ENCODE measurements at places on chromosomes 1 and 21.

- DNase-seq, result no peak
Observed at GRCh38 chr1:59664166-59664565, 150.6 kb upstream of the HOOK1 start.

DNA sequence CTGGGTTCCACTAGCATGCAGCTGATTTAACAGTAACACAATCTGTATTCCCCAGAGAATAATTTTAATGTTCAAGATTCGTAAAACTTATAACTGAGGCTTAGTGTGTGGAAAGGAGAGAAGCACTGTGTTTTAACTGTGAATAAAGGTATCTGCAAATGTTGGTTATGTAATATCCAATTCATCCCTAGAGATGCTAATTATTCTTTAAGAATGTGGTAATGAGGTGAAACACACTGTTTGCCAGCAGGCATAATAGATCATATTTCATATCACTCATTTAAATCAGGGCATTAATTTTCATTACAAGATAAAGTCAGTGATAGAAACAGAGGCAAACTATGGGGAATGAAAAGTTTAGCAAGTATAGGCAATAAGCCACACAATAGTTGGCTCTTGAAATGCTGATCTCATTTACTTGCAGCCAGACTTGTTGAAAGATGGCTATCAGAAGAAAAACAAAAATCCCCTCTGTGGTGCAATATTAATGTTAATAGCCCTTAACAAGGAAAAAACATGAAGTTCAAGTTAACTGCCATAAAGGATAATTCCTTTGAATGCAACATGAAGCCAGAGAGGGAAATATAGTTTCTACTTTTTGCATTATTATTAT lies 33.4 kb downstream of the HMCN1 start:
- DNase-seq, result no peak

- no peak for DNase-seq
Observed at GRCh38 chr1:90959352-90960206, 62.3 kb downstream of the ZNF644 start.

DNA sequence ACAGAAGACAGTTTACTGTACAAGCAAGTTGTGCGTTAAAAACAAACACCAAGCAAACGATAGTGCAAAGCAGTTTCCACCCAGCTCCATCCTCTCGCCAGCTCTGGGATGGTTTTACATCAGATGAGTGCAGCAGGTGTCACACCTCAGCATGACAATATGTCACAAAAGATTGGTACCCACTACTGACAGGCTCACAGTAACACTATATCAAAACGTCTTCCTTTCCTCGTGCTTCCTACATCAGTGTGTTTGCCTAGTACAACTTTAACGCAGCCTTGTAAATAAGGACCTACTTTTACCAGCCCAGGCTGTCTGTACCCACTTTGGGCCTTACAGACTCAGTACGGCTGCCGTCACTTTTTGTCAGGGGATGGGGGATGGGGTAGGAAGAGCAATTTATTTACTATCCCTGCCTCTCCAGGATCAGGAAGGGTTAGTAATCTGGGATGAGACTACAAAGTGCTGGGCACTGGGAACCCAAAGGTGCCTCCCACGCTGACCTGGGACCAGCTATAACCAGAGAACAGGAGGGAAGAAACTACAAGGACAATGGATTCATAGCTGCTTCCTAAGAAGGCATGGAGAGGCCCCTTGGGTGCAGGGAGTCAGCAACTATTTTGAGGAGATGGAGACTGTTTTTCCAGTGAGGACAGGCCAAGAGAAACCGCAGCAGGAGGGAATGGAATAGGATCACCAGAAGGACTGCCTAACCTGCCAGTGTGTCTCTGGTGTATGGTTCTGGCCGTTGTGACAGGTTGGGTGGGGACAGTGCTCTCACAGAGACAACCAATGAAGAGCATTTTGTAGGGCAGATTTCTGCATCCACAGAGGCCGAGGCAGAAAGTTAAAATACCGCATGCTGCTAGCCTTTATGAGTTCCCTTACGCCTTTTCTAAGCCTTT lies 30.2 kb downstream of the RUNX3 start:
- DNase-seq, result no peak

- no peak for DNase-seq
Observed at GRCh38 chr1:15224974-15225373, 22.0 kb upstream of the FHAD1 start.

GRCh38 chr1:6218375-6219164 lies 12.7 kb downstream of the RNF207 start:
- DNase-seq, result no peak

- DNase-seq, result no peak
Observed at GRCh38 chr21:33828577-33828976, 87.0 kb downstream of the ATP5PO start.

DNA sequence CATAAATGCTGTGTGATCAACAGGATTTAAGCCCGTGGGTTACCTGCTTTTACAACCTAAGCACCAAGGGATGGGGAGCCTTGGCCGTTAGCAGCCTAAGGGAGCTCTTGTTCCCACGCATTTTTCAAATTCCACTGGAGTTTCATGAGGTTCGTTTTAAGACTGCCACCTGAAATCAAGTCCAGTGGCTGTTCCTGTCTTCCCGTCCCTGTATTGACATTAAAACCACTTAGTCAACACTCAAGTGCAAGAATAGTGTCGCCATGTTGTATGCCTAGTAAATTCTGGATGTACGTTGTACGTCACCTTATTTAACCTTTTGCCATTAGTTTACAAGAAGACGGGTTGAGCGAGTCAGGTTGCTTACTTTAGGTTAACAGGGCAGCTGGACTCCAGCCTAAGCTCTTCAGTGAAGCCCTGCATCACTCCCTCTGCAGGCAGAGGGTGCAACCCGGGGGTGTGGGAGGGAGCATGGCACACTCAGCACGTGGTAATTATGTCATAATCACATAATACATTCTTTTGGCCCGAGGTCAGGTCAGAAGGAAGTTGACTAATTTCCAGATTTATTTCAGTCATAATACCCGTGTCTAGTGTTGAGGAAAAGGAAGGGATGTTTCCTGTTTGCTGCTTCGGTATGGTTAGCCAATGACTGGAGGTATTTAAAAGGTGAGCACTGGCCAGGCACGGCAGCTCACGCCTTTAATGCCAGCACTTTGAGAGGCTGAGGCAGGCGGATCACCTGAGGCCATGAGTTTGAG lies 42.5 kb downstream of the CNST start:
- no peak for DNase-seq

- DNase-seq, result no peak
Observed at GRCh38 chr1:162023547-162024501, at the start of gene OLFML2B. Gene OLFML2B, minus strand, starts transcription at chr1:162023869. Its CDS starts 439 bp downstream, at chr1:162023430.

DNA sequence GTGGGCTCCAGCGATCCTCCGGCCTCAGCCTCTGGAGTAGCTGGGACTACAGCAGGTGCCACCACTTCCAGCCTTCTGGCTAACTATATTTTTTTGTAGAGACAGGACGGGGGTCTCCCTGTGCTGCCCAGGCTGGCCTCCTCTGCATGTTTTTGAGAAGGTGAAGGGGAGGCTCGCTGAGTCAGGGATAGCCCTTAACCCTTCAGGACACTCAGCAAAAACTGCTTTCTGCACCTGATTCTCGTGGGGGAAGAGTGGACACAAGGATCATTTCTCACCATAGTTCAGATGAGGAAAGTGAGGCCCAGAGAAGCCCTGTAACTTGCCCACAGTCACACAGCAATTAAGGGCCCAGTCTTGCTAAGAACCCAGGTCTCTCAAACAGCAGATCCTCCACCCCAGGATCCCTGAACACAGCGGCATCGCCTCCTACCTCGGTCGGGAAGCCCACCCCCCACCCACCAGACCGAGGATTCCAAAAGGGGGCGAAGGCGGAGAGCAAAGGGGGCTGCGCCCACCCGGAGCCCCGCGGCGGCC lies 1.3 kb downstream of the FGR start:
- DNase-seq, result no peak

DNA sequence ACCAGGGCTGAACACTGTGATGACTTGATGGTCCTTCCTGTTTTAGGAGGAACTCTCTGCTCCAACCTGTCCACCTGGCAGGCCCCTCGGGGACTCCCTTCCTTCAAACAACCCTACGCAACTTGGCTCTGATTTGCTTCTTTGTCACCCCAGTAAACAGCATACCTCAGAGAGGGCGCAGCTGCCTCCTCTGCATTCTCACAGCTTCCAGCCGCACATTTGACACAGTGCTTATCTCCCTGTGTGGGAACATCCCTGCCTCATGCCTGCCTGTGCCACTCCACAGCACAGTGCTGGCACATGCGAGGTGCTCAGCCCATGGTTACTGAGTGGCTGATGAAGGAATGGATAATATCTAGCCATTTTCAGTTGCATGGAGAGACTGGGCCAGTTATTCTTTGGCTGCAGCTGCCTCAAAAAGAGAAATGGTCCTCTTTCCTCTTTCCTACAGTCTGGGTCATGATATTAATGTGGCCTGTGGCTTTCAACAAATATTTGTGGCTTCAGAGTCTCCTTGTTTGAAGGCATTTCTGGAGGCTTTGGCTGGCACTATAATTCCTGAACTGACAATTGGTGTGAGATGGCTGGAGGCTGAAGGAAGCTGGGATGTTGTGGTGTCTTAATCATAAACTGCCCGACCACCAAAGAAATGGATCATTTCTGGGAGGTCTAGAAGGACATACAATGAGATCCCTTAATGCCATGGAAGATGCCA lies 77.9 kb downstream of the TENT5C start:
- no peak for DNase-seq

- no peak for DNase-seq
Observed at GRCh38 chr21:39630827-39631226, 18.1 kb downstream of the B3GALT5 start.

GRCh38 chr1:231806623-231807495 lies 180.3 kb downstream of the DISC1 start:
- DNase-seq, result no peak

DNA sequence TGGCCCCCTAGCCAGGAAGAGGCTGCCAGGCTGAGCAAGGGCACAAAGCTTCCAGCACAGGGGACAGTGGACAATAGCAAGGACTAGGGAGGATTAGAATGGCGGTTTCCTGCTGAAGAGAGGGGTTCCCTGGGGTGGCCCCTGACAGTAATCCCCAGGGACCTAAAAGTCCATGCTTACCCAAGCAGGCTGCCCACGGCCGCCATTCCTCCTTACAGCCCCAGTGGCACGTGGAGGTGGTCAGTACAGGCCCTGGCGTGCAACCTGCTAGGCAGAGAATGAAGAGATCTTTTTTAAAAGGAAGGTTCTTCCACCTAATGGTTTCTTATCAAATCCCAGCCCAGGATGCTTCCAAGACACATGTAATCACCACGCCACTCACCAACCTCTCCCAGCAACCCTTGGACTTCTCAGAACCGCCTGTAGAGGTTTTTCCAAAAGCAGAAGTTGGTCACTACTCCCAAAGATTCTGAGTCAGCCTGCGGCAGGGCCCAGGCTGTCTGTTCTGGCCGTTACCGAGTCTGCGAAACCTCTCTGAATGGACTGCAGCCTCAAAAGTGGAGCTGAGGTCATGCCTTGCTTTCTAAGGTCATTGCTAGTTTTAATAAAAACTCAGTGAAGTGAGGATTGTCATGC lies 926 bp downstream of the MRPL55 start:
- DNase-seq, result no peak

DNA sequence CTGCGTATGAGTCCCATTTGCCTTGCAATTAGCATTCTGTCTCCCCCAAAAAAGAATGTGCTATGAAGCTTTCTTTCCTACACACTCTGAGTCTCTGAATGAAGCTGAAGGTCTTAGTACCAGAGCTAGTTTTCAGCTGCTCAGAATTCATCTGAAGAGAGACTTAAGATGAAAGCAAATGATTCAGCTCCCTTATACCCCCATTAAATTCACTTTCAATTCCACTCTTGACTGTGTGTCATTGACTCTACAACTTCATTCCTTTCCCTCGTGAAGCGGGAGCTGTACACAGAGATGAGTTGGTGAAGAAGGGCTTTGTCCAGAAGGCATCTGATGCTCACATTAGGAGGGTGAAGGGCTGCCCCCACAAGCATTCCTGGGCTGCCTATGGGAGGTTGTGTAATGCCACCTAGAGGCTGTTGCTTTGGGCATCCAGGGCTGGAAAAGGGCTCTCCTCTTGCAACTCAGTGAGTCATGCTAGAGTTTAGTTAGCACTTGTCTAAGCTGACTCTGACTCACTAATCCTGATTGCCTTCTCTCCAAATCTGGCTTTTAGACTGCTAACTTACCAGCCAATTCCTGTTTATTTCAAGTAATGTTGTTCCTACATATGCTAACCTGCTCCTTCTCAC lies 1.8 kb downstream of the SPRR1B start:
- DNase-seq, result no peak

GRCh38 chr1:54944610-54945392 lies 35.6 kb upstream of the TMEM61 start:
- peak; percentile 40 for DNase-seq

- no peak for DNase-seq
Observed at GRCh38 chr1:26894263-26894662, 4.2 kb upstream of the GPN2 start.

- DNase-seq, result no peak
Observed at GRCh38 chr1:95073446-95073845, 695 bp upstream of the ALG14 start.

- no peak for DNase-seq
Observed at GRCh38 chr21:35048183-35048601, 910 bp downstream of the RUNX1 start.

GRCh38 chr1:82625537-82625936 lies 824.8 kb downstream of the ADGRL2 start:
- DNase-seq, result no peak

DNA sequence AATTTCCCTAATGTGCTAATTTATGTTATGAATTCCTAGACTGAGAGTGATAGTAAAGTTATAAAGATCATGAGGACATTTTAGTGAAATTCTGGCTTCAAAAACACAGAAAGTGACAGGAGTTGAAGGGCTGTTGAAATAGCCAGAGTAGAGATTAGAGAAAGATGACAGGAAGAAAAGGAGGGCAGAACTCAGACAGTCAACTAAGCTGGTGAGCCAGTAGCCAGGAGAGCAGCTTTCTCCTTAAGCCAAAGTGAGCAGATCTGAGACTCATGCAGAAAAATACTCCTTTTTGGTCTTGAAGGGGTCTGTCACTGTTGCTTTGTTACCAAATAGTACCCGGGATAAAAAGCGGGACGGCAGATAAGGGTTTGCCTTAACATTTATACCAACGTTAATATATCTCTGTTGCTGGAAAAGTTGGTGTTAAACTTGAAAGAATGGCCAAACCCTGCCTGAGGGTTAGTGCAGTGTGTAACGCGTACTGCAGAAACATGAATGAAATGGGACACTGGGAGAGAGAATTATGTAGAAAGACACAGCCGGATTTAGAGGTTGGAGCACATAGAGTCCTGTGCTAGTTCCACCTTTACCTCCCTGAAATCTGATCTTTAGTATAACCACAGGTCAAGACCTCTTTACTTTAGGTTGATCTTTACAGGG lies 12.8 kb downstream of the AHCYL1 start:
- no peak for DNase-seq

- DNase-seq, result no peak
Observed at GRCh38 chr1:233459470-233459945, 132.0 kb downstream of the MAP3K21 start.

DNA sequence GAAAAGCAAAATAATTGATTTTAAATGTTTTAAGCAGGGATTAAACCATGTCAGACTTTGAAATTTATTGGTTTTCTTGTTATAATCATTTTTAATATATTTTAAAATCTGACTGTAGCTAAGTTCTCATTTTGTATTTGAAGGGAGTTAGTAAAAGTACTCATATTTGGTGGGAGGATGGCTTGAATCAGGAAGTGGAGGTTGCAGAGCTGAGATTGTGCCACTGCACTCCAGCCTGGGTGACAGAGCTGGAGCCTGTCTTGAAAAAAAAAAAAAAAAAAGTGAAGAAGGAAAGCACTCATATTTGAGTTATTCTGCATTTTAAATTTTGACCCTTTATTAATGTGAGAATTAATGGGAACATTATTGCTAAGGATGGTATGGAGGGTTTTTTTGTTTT lies 106.0 kb downstream of the RABGAP1L start:
- no peak for DNase-seq

All from activated CD8-positive, alpha-beta memory T cell treated with anti-CD3 and anti-CD28 coated beads for 1 hour (primary cell).